ENCODE measurements at places on chromosomes 16 and 17.
A peak's percentile ranks its signal among the peaks of the same experiment; 100 is the strongest.

GRCh38 chr17:21816592-21817567 is 124.6 kb downstream of the KCNJ18 start:
- DNase-seq, result no peak
- H3K27ac ChIP-seq, result no peak overlapping the region
- H3K4me3 ChIP-seq, result no peak overlapping the region
- H3K27me3 ChIP-seq, result no peaks in the 10 kb centered on the region

DNA sequence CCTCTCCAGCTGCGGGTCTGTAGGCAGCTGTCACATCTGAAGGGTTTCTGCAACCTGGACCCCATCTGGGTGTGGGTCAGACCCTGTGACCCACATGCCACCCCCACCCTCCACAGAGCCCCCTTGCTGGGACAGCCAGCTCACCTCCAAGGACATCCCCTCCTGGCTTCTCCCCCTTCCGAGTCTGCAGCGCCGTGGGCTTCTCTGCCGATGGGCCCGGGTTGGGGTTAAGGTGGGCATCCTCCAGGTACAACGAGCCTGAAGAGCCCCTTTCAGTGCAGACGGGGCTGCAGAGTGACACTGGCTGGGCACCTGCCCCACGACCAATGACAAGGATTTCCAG is 28.9 kb downstream of the OR1D5 start:
- no peak overlapping the region for H3K4me3 ChIP-seq

DNA sequence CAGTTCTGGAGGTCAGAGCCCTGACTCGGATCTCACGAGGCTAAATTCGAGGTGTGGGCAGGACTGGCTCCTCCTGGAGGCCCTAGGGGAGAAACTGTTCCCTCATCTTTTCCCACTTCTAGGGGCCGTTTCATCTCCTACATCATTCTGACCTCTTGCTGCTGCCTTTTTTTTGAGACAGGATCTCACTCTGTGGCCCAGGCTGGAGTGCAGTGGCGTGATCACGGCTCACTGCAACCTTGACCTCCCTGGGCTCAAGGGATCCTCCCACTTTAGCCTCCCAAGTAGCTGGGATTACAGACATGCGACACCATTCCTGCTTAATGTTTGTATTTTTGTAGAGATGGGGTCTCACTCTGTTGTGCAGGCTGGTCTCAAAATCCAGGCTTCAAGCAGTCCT is 244.1 kb upstream of the GSE1 start:
- H3K27me3 ChIP-seq, result peaks cover 10% of the 10 kb centered on the region
- H3K27ac ChIP-seq, result peak overlapping the region; percentile 37
- H3K4me1 ChIP-seq, result peaks cover 3% of the 10 kb centered on the region

DNA sequence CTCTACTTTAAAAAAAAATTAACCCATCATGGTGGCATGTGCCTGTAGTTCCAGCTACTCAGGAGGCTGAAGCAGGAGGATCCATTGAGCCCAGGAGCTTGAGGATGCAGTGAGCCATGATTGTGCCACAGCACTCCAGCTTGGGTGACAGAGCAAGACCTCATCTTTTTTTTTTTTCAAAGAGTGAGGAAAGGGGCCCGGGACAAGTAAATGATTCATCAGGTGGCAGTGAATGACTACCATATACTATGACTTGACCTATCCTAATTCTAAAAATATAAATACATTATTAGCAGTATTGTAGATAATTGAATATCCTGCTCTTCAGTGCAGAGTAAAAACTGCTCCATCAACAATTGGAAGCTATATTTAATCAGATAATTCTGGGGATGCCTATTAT is 55.3 kb downstream of the CLUH start:
- peaks cover 43% of the 10 kb centered on the region for H3K36me3 ChIP-seq
- DNase-seq, result no peak
- no peak overlapping the region for H3K27ac ChIP-seq
- no peaks in the 10 kb centered on the region for H3K27me3 ChIP-seq
- peaks cover 14% of the 10 kb centered on the region for H3K4me1 ChIP-seq
- no peak overlapping the region for H3K4me3 ChIP-seq

- H3K4me1 ChIP-seq, result peaks cover 11% of the 10 kb centered on the region
- DNase-seq, result no peak
- H3K27ac ChIP-seq, result peak overlapping the region; percentile 11
- H3K36me3 ChIP-seq, result peaks cover 24% of the 10 kb centered on the region
- H3K27me3 ChIP-seq, result no peaks in the 10 kb centered on the region
These were observed 33.4 kb downstream of the VAC14 start for GRCh38 chr16:70767377-70768202.

DNA sequence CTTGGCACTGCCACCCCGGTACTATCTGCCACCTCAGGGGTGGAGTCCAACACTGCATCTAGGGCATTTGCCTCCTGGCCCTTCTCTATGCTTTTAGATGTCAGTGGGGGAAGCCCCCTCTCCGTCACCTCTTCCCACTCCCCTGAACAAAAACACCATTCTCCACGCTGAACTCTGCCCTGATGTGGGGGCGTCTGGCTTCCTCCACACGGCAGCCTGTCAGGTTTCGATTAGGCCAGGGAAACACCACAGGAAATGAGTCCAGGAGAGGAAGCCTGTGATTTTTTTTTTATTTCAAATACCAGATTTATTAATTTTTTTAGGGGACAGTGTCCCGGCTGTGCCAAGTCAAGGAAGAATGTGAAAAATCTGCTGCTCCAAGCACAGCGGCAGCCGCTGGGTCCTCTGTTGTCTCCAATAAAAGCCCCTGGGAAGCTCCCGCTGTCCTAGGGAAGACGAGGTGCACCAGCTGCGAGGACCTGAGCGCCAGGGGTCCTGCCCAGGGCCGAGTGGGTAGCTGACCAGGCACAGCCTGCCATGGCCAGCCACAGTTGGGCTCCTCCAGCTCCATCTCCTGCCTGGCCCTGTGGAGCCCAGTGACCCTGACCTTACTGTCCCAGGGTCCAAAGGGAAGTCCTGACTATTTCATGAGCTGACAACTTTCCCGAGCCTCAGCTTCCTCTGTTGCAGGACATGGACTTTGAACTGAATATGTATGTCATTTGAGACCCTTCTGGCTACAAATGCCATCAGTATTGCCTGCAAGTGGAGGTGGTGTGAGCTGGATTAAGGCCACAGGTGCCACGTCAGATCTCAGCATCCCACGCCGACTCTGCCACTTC is 336.7 kb downstream of the FOXL1 start:
- H3K36me3 ChIP-seq, result no peaks in the 10 kb centered on the region
- no peak overlapping the region for H3K4me3 ChIP-seq
- no peak overlapping the region for H3K27ac ChIP-seq
- no peaks in the 10 kb centered on the region for H3K27me3 ChIP-seq
- no peaks in the 10 kb centered on the region for H3K4me1 ChIP-seq

GRCh38 chr17:83076938-83077337 is 2.5 kb upstream of the METRNL start:
- no peaks in the 10 kb centered on the region for H3K36me3 ChIP-seq
- H3K27ac ChIP-seq, result no peak overlapping the region
- no peak overlapping the region for H3K4me3 ChIP-seq
- H3K27me3 ChIP-seq, result peaks cover 57% of the 10 kb centered on the region
- H3K4me1 ChIP-seq, result peaks cover 4% of the 10 kb centered on the region
- DNase-seq, result no peak

GRCh38 chr16:984736-985636 is 3.4 kb downstream of the SOX8 start:
- H3K36me3 ChIP-seq, result no peaks in the 10 kb centered on the region
- peaks cover 45% of the 10 kb centered on the region for H3K27me3 ChIP-seq
- H3K4me3 ChIP-seq, result no peak overlapping the region
- peaks cover 5% of the 10 kb centered on the region for H3K4me1 ChIP-seq
- H3K27ac ChIP-seq, result no peak overlapping the region

- no peaks in the 10 kb centered on the region for H3K36me3 ChIP-seq
- H3K27me3 ChIP-seq, result peaks cover 47% of the 10 kb centered on the region
- H3K4me1 ChIP-seq, result no peaks in the 10 kb centered on the region
- no peak overlapping the region for H3K4me3 ChIP-seq
- H3K27ac ChIP-seq, result no peak overlapping the region
- DNase-seq, result no peak
These were observed 167.1 kb upstream of the FOXF1 start for GRCh38 chr16:86343027-86343795.

DNA sequence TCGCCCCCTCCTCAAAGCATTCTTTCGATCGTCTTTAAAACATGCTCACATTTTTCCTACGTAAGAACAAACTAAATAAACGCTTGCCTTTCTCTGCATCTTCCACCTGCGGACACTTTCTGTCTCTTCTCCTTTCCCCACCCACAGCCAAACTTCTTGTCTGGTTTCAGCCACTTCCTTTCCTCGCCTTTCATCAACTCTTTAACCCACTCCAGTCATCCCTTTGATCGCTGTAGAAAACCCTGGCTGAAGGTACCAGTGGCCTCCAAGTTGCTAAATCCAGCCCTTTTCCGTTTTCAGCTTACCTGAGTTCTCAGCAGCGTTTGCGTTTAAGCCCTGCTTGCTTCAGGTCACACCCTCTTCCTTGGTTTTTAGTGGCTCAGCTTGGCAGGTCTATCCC is 483 bp downstream of the RPA1 start:
- peak overlapping the region; percentile 93 for H3K27ac ChIP-seq
- DNase-seq, result peak; percentile 58
- H3K4me1 ChIP-seq, result peaks cover 72% of the 10 kb centered on the region
- H3K36me3 ChIP-seq, result peaks cover 42% of the 10 kb centered on the region
- H3K4me3 ChIP-seq, result peak overlapping the region; percentile 89

DNA sequence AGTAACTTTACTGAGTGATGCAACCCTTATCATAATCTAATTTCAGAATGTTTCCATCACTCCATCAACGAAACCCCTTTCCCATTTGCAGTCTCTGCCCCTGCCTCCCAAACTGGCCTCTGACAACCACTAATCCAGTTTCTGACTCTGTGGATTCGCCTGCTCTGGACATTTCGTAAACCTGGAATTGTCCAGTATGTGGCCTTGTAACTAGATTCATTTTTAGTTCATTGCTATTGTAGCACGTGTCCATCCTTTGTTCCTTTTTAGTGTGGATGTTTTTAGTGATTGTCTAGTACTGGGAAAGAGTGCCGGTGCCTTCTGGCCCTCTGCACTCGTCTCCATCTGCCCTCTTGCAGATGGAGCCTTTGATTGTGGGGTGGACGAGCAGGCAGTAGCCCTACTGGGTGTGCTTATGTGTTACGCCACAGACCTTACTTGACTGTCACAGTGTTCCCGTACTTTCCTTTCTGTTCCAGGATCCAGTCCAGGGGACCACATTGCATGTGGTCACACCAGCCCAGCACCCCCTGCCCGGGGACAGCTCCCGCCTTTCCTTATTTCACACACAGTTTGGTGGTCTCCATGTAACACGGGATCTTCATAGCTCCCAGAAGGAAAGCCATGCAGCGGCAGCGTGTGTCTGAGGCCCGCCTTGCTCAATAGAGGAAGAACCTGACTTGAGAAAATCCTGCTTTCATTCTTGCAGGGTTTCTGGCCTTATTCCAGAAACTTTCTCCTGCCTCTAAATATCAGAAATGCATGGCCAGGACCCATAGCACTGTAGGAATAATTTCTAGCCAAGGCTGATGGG is 8.8 kb downstream of the KIAA0513 start:
- H3K4me1 ChIP-seq, result peaks cover 2% of the 10 kb centered on the region
- H3K27me3 ChIP-seq, result peaks cover 4% of the 10 kb centered on the region
- H3K27ac ChIP-seq, result no peak overlapping the region

- H3K4me1 ChIP-seq, result peaks cover 59% of the 10 kb centered on the region
- H3K27ac ChIP-seq, result peak overlapping the region; percentile 75
- H3K27me3 ChIP-seq, result peaks cover 15% of the 10 kb centered on the region
- no peak for DNase-seq
These were observed 8.2 kb upstream of the EIF1 start for GRCh38 chr17:41680426-41681040.

- no peak for DNase-seq
- H3K4me1 ChIP-seq, result no peaks in the 10 kb centered on the region
These were observed 233.7 kb downstream of the ZFHX3 start for GRCh38 chr16:72814226-72814625.

- peaks cover 43% of the 10 kb centered on the region for H3K36me3 ChIP-seq
- H3K4me1 ChIP-seq, result peaks cover 5% of the 10 kb centered on the region
- no peak for DNase-seq
- H3K4me3 ChIP-seq, result no peak overlapping the region
- no peaks in the 10 kb centered on the region for H3K27me3 ChIP-seq
These were observed 66.3 kb downstream of the CLEC16A start for GRCh38 chr16:11010575-11011221.

DNA sequence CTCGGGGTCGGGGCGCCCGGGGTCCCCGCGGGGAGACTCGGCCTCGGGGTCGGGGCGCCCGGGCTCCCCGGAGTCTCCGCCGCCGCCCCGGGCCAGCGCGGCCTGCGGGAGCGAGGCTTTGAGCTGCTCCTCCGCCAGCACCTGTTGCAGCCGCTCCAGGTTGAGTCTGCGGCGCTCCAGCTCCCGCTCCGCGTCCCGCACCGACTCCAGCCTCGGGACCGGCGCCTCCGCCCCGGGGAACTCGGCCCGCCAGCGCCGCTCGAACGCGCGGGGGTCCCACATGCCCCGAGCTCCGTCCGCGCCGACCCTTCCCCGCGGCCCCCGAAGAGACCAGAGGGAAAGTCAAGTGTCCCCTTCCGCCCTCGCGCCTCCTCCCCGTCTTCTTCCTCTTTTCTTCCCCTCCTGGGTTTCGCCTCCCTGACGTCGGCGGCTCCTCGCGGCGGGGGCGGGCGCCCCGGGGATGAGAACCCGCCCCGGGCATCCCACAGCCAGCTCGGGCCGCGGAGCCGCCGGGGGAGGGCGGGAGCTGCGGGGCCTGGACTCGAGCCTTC is 40.8 kb upstream of the BHLHA9 start:
- H3K36me3 ChIP-seq, result peaks cover 5% of the 10 kb centered on the region
- peaks cover 81% of the 10 kb centered on the region for H3K27me3 ChIP-seq
- peak overlapping the region; percentile 65 for H3K4me3 ChIP-seq
- peaks cover 21% of the 10 kb centered on the region for H3K4me1 ChIP-seq
- H3K27ac ChIP-seq, result no peak overlapping the region

GRCh38 chr17:538181-538973 is 176.3 kb downstream of the VPS53 start:
- peaks cover 37% of the 10 kb centered on the region for H3K36me3 ChIP-seq
- H3K27me3 ChIP-seq, result no peaks in the 10 kb centered on the region
- H3K4me1 ChIP-seq, result peaks cover 29% of the 10 kb centered on the region
- H3K27ac ChIP-seq, result no peak overlapping the region

GRCh38 chr17:9185142-9185541 is 163.8 kb downstream of the NTN1 start:
- no peak overlapping the region for H3K4me3 ChIP-seq
- no peak overlapping the region for H3K27ac ChIP-seq
- H3K36me3 ChIP-seq, result no peaks in the 10 kb centered on the region
- no peaks in the 10 kb centered on the region for H3K4me1 ChIP-seq

DNA sequence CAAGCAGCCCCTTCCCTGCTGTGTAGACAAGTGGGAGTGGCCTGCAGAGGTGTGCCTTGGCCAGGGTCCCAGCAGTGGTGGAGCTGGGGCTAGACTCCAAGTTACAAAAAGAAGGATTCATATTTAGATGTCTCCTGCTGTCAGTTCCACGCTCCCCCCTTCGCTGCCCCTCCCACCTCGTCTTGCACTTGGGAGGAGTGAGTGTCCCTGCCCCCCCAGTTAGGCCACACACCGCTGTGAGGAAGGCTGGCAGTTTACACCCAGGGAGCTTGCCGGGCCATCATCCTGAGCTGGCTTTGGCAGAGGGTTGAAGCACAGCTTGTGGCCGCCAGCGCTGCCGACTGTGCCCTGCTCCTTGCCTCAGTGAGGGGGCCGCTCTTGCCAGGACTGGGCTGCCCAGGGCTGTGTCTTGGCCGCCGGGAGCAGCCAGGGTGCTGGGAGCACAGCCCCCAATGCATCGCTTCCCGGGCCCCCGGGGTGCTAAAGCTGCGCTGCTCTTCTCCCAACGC is 44.3 kb downstream of the ELAC2 start:
- no peak overlapping the region for H3K27ac ChIP-seq
- no peak overlapping the region for H3K4me3 ChIP-seq
- H3K27me3 ChIP-seq, result peaks cover 32% of the 10 kb centered on the region
- H3K4me1 ChIP-seq, result no peaks in the 10 kb centered on the region

Measured in activated naive CD4-positive, alpha-beta T cell treated with anti-CD3 and anti-CD28 coated beads, Interleukin-2, amount 10 ng/mL, durations not matched to agents 7 days and 5 days (primary cell).